ENCODE measurements at places on chromosomes 7 and 10. TPM values are rescaled to one million over a fixed set of nuclear protein-coding genes. Genes with fewer than 3 reads are reported as not detected.

Gene UTF1
- 12.2 TPM for total RNA-seq

Gene CYP3A4
- total RNA-seq, result not detected

Gene SPDYE1
- total RNA-seq, result not detected

- DNase-seq, result peak; percentile 53
Measured at GRCh38 chr10:1434202-1434601, 303.1 kb downstream of the ADARB2 start.

GRCh38 chr10:100359030-100359432 is 12.0 kb downstream of the SCD start:
- DNase-seq, result no peak

DNA sequence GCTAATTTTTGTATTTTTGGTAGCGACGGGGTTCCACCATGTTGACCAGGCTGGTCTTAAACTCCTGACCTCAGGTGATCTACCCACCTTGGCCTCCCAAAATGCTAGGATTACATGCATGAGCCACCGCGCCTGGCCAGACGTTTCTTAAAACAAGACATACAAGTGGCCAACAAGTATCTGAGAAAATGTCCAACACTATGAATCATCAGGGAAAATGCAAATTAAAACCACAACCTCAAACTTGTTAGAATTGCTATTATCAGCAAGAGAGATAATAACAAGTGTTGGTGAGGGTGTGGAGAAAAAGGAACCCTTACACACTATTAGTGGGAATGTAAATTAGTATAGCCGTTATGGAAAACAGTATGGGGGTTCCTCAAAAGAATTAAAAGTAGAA is 148.6 kb downstream of the SUGCT start:
- no peak for DNase-seq

GRCh38 chr10:6409971-6410643 is 170.0 kb downstream of the PRKCQ start:
- DNase-seq, result peak; percentile 41

DNA sequence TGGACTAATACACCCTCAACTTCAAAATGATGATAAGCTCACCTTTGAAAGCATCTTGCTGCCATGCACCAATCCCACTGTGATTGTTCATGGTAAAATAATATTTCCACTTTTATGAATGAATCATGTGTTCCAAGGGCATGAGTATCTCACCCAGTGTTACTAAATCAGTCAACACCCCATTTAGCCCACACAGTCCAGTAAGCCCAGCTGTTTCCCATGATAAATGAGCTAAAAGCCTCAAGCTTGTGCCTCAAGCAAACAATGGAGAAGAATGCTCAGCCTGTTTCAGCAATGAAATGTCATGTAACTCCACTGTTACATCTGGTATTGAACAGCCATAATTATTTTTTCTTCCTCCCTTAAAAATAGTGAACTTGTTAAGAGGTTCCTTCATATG is 442.5 kb downstream of the XPNPEP1 start:
- no peak for DNase-seq

- DNase-seq, result no peak
Measured at GRCh38 chr7:36157527-36158320, 4.7 kb downstream of the EEPD1 start.

DNA sequence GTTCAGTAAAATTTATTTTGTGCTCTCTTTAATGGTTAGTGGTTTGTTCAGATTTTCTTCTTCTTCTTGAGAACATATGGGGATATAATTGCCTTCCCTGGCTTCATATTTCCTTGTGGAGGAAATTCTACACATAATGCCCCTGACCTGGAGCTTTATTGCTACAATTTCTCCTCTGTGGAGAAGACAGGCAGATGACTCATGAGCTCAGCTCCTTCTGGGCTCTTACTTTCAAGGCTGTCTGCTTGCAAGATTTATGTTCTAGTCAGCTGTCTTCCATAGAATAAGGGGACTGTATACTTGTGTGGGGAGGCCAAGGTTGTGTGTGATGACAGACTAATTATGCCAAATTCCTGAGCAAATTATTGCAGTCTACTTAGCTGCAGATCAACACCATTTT is 1.6 kb downstream of the LRRD1 start:
- DNase-seq, result no peak

GRCh38 chr7:151503902-151504714 is 15.6 kb downstream of the RHEB start:
- no peak for DNase-seq

- no peak for DNase-seq
Measured at GRCh38 chr10:97207756-97208346, 22.1 kb upstream of the SLIT1 start.
